ENCODE measurements at places on chromosomes 6 and 20. TPM values are rescaled to one million over a fixed set of nuclear protein-coding genes. Genes with fewer than 3 reads are reported as not detected.

DNA sequence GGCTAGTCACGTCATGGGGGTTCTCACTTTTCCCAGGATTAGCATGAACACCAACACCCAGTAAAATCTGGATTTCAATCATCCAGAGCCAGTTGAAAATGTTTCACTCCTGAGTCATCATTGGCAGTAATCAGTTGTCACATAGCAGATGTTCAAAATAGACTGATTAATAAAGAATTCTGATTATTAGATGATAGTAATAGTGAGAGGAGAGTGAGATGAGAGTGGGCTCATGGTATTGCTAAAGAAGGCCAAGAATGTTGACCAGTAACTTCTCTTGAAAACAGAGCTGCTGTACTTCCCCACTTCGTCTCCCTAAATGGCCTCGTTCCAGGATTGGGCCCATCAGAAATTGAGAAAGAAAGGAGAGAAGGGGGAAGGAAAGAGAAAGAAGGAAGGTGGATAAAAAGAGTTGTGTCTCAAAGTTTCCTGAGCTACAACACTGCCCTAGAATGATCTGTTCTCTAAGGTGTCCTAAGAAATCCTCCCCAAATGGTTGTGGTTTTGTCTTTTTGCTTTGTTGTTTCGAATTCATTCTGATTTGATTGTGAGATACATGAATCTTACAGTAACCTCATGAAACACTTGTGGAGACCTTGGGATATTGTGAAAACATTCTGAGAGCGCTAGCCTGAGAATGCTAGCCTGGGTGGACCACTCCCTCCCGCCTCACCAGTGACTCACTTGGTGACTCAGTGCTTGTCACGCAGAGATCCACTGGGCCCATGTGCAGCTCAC is 502.2 kb upstream of the JARID2 start:
- DNase-seq: no peak
- peaks cover 4% of the 10 kb centered on the region for H3K4me1 ChIP-seq
- no peak overlapping the region for H3K27ac ChIP-seq
- peaks cover 3% of the 10 kb centered on the region for H3K27me3 ChIP-seq

- DNase-seq: no peak
- no peak overlapping the region for H3K4me3 ChIP-seq
- H3K27ac ChIP-seq: no peak overlapping the region
- peaks cover 4% of the 10 kb centered on the region for H3K36me3 ChIP-seq
Measured at GRCh38 chr6:163036160-163036645, 308.4 kb downstream of the PACRG start.

DNA sequence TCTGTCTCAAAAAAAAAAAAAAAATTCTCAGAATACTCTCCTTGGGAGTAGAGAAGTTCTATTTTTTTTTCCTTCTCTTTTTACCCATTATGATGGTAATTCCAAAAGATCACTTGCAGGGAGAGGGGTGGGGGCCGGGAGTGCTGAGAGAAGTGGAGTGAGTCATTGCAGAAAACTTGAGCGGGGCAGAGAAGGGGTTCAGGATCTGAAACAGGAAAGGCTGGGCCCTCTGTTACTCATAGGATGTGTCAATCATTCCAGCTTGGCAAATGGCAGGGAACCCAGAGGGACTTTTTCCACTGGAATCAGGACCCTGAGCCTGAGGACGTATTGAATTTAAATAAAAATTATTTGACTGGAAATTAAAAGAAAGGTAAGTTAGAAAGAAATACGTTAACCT is 111.4 kb upstream of the ARMC2 start:
- H3K4me3 ChIP-seq: no peak overlapping the region
- no peaks in the 10 kb centered on the region for H3K36me3 ChIP-seq
- H3K4me1 ChIP-seq: peaks cover 31% of the 10 kb centered on the region
- no peak for DNase-seq
- peak overlapping the region; percentile 90 for H3K27ac ChIP-seq

DNA sequence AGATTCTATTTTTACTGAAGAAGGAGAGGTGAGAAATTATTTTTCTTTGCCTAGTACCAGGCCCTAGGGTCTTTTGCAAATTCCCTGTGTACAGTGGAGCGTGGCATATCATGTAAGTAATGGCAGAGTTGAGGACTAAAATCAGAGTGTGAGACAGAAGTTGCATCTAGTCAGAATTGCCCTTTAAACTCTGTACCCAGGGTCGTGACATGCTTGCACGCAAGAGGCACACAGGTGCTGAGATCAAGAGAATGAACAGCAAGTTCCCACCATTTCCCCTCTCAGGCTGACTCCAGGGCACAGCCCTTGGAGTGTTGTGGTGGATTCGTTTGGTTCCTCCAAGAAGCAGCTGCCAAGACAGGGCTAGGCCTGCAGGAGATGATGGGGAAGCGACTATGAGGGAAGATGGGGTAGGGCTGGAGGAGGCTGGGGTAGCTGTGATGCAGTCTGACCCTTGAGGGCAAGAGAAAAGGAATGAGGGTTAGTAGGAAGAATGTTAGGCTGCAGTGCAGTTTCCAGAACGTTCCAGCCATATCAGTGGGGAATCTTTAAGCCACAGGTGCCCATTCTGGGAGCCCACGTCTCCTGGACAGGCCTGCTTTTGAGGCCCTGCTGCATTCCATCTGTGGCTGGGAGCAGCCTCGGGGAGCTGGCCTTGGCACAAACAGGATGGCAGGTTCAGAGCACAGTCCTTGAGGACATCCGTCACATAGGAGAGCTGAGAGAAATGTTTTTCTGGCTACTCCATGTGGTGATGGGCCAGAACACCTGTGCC is 6.9 kb downstream of the NELFCD start:
- no peaks in the 10 kb centered on the region for H3K27me3 ChIP-seq
- no peak overlapping the region for H3K27ac ChIP-seq
- H3K36me3 ChIP-seq: peaks cover 17% of the 10 kb centered on the region

DNA sequence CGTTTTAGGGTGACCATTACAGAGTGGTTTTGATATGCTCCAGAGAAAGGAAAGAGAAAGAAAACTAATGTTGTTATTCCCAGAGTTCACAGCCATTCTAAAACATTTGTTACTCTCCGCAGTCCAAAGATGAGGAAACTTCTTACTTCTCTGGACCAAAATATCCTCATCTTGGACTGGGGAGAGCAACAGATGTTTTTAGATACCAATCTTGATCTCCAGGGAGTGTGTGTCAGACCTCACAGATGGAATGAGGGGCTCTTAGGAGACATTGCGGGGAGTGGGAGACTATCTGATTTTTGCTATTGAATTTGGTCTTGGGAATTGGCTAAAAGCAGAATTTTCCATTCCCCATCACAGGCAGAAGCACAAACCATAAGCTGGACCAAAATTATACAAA is 110.8 kb downstream of the TNFAIP3 start:
- H3K27me3 ChIP-seq: no peaks in the 10 kb centered on the region
- no peak overlapping the region for H3K27ac ChIP-seq
- H3K4me1 ChIP-seq: peaks cover 4% of the 10 kb centered on the region
- no peaks in the 10 kb centered on the region for H3K36me3 ChIP-seq
- H3K4me3 ChIP-seq: no peak overlapping the region

- no peak overlapping the region for H3K4me3 ChIP-seq
- no peaks in the 10 kb centered on the region for H3K4me1 ChIP-seq
- H3K27me3 ChIP-seq: no peaks in the 10 kb centered on the region
- DNase-seq: no peak
Measured at GRCh38 chr6:68701159-68701558, 66.1 kb downstream of the ADGRB3 start.

GRCh38 chr6:47653706-47654105 is 44.7 kb upstream of the ADGRF4 start:
- H3K27me3 ChIP-seq: no peaks in the 10 kb centered on the region

- H3K27ac ChIP-seq: no peak overlapping the region
- peaks cover 26% of the 10 kb centered on the region for H3K27me3 ChIP-seq
- H3K36me3 ChIP-seq: no peaks in the 10 kb centered on the region
- H3K4me3 ChIP-seq: no peak overlapping the region
Measured at GRCh38 chr20:6142348-6142993, 19.6 kb upstream of the FERMT1 start.

- no peak overlapping the region for H3K4me3 ChIP-seq
- DNase-seq: no peak
- no peaks in the 10 kb centered on the region for H3K27me3 ChIP-seq
Measured at GRCh38 chr6:22774129-22774528, 204.8 kb downstream of the HDGFL1 start.

GRCh38 chr6:169843991-169844390 is 92.6 kb downstream of the ERMARD start:
- no peak overlapping the region for H3K27ac ChIP-seq
- no peaks in the 10 kb centered on the region for H3K36me3 ChIP-seq
- DNase-seq: no peak
- no peak overlapping the region for H3K4me3 ChIP-seq
- no peaks in the 10 kb centered on the region for H3K4me1 ChIP-seq
- peaks cover 12% of the 10 kb centered on the region for H3K27me3 ChIP-seq

DNA sequence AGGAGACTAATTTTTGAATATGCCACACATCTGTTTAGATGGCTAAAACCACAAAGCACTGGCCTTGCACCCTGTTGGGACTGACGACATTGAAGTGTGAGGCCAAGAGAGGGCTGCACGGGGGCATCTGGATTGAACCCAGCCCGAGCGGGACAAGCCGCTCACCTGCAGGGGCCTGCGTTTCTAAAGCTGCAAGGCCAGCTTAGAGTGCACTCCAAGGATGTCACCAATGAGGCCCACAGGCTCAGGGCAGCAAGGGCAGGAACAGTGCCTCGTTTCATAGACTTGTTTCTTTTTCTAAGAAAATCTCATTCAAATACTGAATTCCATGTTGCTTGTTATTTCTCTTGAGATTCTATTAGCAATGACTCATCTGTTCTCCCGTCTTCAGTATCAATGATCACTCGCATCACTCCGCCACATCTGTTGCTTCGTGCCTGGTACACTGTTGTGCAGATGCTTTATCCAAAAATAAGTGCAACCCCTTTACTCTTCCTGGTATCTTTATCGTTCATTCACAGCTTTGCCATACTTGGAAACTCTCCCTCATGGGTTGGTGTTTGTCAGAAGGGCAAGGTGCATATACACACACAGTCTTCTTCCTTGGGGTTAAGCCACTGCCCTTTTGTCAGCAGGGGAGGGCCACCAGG is 120.1 kb downstream of the IRF4 start:
- peak overlapping the region; percentile 12 for H3K27ac ChIP-seq
- H3K27me3 ChIP-seq: no peaks in the 10 kb centered on the region
- H3K4me3 ChIP-seq: no peak overlapping the region
- H3K4me1 ChIP-seq: peaks cover 9% of the 10 kb centered on the region
- no peak for DNase-seq

- H3K27ac ChIP-seq: no peak overlapping the region
- H3K4me3 ChIP-seq: no peak overlapping the region
- peaks cover 5% of the 10 kb centered on the region for H3K4me1 ChIP-seq
Measured at GRCh38 chr20:8627340-8628004, 441.4 kb upstream of the PLCB4 start.

DNA sequence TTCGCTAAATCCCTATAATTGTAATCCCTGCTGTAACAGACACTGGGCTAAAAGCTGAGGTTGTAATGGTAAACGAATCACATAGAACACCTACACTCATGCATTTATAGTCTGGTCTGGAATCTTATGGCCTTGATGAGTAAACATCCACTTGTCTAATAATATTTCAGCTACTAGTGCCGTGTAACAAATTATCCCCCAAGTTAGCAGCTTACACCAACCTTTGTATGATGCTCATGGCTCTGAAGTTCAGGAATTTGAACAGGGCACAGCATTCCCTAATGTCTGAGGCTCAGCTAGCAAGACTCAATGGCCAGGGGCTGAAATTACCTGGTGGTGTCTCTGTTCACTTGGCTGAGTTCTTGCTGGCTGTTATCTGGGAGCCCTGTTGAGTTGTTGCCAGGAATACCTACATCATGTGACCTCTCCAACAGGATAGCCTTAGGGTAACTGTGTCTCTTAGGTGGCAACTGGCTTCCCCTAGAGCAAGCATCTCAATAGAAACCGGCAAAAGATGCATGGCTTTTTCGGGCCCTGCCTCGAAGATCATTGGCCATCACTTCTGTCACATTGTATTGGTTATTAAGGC is 100.9 kb upstream of the TMEM170B start:
- H3K36me3 ChIP-seq: no peaks in the 10 kb centered on the region
- no peak overlapping the region for H3K27ac ChIP-seq
- H3K4me1 ChIP-seq: peaks cover 23% of the 10 kb centered on the region

DNA sequence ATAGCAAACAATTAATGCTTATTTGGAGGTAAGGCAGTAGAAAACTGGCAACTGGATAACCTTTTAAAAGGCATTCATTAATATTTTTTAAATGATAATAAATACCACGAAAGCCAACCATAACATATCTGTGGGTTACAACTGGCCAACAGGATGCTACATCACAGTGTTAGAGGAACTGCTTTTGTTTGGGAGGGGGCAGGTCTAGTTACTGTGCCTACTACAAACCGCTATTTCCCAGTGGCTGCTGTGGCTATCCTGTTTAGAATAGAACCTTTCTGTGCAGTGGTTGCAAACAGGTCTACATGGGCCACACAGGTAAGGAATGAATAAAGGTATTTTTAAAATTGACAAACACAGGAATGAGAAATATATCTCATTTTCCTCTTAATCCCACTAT is 976 bp downstream of the PIGT start:
- H3K27me3 ChIP-seq: no peaks in the 10 kb centered on the region
- peaks cover 19% of the 10 kb centered on the region for H3K4me1 ChIP-seq
- H3K4me3 ChIP-seq: peak overlapping the region; percentile 99

The ATAT1 gene
- total RNA-seq: 58.2 TPM

The DOK5 gene
- total RNA-seq: 4.1 TPM

The RSPH9 gene
- 0.63 TPM for total RNA-seq

The CST7 gene
- total RNA-seq: not detected

The CEP162 gene
- 19.4 TPM for total RNA-seq

The CPNE5 gene
- total RNA-seq: 0.54 TPM

The AHI1 gene
- 27.6 TPM for total RNA-seq

The PPP1R16B gene
- 0.57 TPM for total RNA-seq

The DCBLD1 gene
- 10.1 TPM for total RNA-seq

The RSPO3 gene
- not detected for total RNA-seq

The DEFB115 gene
- total RNA-seq: not detected

All from neural crest cell (in vitro differentiated cells).